ENCODE measurements at places on chromosomes 7 and 10.

DNA sequence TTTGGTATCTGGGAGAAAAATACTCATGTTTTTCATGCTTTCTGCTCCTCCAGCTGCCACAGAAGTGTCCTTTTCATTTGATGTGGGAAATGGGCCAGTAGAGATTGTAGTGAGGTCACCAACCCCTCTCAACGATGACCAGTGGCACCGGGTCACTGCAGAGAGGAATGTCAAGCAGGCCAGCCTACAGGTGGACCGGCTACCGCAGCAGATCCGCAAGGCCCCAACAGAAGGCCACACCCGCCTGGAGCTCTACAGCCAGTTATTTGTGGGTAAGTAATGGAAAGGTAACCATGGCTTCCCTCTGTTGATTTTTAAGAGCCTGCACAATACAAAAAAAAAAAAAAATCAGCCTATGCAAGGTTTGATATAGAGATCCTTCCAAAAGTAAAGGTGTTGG, 443.1 kb upstream of the C7orf33 start:
- no peak for DNase-seq

GRCh38 chr7:24110056-24110455, 173.9 kb upstream of the NPY start:
- DNase-seq: no peak

GRCh38 chr7:151623766-151624165, 104.1 kb upstream of the RHEB start:
- DNase-seq: no peak

- no peak for DNase-seq
Observed at GRCh38 chr7:148688526-148688925, 10.2 kb upstream of the CUL1 start.

DNA sequence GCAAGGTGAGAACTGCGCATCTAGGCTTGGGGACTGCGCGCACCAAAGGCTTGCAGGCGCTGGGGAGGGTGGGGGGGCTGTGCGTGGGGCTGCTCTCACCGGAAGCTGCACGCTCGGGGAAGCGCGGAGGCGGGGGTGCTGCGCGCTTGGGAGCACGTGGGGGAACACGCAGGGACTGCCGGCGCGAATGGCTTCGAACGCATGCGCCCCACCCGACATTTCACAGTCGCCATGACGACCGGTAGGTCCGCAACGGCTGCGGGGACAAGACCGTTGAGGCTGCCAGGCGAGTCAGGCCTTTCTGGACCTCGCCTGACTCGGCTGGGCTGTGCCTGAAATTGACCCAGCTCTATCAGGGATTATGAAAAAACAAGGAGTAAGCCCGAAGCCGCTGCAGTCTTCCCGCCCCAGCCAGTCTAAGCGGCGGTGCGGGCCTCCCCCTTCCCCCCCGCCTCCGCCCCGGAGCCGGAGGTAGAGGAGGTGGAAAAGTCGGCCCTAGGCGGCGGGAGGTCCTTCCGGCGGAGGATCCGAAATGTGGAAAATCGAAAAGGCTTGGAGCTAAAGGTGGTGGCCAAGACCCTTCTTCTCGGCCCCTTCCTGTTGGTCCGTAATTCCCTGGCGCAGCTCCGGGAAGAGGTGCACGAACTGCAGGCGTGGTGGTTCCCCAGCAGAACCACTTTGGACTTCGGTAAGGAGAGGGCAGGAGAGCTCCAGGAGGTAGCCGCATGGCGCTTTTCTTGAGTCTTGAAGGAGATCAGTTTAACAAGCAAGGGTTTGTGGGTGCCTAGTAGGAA, 34.9 kb upstream of the STEAP1 start:
- DNase-seq: no peak

DNA sequence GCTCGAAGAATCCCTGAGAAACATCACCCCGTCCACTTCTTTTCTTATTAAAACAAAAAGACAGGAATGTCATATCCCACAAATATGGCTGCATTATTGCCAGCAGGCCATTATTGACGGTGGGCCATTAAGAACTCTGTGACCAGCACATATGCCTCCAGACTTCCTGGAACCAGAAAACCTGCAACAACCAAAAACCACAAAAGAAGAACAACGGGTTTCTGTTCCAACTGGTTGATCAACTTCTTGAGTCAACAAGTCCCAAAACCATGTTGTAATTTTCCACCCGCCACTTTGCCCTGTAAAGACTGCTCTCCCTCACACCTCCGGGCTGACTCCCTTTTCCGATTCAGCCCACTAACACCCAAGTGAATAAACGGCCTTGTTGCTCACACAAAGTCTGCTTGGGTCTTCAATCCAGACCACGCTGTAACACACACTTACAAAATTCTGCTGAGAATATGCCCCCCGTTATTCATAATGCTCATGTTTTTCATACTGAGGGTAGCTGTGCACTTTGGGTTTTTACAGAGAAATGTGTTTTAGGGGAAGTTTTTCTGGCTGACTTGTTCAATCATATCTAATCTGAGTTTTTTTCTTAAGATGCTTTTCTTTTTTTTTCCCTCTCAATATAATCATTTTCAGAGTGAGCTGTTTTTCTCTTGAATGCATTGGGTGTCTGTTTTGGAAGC, 20.7 kb downstream of the ZNF107 start:
- DNase-seq: no peak

GRCh38 chr10:132078746-132079345, 13.1 kb downstream of the JAKMIP3 start:
- no peak for DNase-seq

DNA sequence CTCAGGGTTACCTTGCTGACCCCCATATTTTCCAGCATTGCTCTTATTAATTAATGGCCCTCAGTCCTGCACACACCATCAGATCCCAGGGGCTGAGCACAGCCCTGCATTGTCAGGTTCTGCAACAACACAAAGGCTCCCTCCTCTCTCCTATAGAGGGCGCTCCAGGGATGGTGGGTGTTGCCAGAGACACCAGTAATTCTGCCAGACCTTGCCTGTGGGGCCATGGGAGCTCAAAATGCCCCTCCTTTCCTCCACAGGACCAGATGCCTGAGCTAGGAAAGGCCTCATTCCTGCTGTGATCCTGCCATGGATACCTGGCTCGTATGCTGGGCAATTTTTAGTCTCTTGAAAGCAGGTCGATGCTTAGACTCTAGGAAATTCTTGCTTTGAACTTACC, 42.8 kb upstream of the PRSS58 start:
- no peak for DNase-seq

- DNase-seq: no peak
Observed at GRCh38 chr10:88858491-88858890, 6.8 kb upstream of the ANKRD22 start.

- no peak for DNase-seq
Observed at GRCh38 chr10:80144696-80145131, 12.2 kb downstream of the PLAC9 start.

- no peak for DNase-seq
Observed at GRCh38 chr10:69470463-69471384, 19.5 kb downstream of the TSPAN15 start.

DNA sequence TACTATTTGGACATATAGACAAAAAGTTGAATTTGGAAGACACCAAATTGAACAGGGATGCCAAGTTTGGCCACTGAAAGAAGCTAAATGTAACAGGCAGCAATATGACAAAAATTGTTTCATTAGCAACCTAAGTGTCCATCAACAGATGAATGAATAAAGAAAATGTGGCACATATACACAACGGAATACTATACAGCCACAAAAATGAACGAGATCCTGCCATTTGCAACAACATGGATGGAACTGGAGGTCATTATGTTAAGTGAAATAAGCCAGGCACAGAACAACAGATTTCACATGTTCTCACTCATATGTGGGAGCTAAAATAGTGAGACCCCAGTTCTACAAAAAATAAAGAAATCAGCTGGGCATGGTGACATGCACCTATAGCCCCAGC, 43.8 kb downstream of the NEBL start:
- no peak for DNase-seq

GRCh38 chr10:43251419-43252165, 15.3 kb downstream of the RASGEF1A start:
- no peak for DNase-seq

DNA sequence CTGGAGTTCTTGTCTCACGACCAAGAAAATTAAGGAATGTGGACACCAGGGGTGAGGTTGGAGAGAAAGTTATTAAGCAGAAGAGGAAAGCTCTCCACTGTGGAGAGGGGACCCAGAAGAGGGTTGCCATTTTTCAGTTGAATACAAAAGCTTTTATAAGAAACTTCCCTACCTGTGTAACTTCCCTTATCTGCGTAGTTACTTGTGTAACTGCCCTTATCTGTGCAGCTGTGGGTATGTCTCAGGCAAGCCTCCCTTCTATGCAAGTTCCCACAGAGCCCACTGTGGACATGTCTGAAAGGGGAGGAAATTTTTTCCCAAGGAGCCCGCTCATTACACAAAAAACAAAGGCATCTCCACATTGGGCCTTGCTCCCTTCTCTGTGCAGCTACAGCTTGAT, 94.9 kb downstream of the SVOPL start:
- no peak for DNase-seq

DNA sequence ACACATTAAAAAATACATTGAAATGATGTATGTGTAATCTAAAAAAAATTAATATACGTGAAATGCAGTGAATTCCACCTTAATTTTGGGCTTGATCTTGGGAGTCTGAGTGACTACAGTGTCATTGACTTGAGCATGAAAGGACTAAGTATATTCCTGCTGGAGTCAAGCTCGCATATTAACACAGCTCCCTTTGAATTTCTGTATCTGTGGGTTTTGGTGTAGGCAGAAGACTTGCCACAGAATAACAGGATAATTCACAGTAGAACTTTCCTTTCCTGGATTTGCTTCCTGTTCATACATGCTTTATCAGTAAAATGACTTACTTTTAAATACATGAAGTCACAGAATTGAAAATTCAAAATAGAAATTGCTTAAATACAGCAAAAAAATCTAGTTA, 55.3 kb downstream of the PPP1R9A start:
- DNase-seq: no peak

DNA sequence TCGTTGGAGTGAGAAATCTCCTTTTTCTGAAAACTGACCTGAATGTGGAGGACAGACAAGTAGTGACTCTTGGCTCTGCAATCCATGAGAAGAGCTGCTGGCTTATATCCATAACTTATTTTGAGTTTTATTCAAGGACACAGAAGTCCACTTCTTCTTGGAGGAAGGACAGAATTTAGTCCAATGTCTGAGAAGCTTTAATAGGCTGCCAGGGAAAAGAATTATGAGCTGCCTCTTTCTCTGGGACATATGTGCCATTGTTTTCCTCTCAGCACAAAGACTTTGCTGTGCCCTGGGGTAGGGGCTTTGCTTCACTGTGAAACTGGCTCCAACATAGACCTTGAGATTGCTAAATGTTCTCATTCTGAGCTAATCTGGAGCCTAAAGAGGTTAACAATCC, 20.5 kb upstream of the AOC1 start:
- DNase-seq: no peak

DNA sequence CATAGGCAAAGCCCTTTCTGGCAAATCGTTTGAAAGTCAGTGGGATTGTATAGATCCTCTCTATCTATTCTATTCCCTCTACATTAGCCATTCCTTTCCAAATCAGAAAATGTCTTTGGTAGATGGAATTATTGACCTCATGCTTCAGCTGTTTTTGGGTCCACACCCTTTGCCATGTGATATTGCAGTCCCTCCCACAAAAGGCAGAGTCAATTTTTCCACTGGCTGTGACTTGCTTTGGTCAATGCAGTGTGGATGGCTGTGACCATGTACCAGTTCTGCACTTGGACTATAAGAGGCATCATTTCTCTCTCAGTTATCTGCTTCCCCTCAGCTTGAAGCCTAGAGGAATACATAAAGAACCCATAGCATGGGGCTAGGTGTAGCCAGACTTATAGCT, 332.9 kb downstream of the PTEN start:
- no peak for DNase-seq

DNA sequence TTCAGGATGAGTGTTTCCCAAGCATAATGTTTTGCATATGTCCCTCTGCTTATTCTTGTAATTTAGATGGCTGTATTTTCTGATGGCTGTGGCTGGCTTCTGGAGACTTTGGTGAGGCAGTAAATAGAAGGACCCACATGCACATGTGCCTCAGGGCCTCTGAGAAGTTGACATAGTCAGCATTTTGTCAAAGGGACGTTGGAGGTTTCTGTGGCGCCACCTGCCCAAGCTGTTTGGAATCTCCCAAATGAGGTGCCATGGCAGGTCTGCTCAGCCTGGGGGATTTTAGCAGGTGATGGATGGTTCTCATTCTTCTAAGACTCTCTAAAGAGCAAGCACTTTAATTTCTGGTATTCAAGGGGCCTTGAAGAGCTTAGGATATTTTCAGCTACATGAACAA, 29.8 kb downstream of the C10orf120 start:
- no peak for DNase-seq

DNA sequence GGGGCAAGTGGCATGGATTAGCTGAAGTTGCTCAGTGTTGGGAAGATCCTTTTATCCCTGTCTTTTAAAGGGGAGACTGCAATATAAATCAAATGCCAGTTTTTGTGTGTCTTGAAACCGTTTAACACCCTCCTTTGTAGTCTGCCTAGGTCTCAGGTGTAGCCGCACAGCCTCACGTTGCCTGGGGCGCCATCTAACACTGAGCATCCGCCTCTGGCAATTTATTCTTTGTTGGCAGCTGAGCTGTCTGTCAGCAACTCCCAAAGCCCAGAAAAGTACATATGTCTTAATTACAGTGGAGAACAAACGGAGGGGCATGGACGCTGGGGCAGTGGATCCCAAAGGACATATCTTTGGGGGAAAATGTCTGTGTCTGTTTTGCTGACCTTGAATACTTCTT, 254.7 kb downstream of the STK31 start:
- DNase-seq: no peak

DNA sequence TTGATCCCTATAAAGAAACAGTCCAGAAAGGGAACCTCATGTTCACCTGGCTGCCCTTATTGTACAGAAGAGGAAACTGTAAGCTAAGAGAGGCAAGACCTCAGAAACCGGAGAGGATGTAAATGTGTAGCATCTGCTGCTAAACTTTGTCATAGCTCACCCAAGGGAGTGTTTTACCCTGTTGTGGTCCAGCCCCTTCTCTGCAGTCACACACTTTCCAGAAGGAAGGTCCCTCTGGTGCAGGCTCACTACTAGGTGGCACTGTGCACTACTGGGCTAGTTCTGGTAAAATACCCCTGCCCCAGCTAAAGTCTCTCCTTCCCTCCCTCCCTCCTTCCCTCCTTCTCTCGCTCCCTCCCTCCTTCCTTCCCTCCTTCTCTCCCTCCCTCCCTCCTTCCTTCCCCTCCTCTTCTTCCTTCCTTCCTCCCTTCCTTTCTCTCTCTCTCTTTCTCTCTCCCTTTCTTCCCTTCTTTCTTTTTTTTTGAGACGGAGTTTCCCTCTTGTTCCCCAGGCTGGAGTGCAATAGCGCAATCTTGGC, 42.5 kb upstream of the LCOR start:
- no peak for DNase-seq

All from activated CD8-positive, alpha-beta memory T cell treated with anti-CD3 and anti-CD28 coated beads for 48 hours (primary cell).